Fibroblast of skin of right biceps (primary cell): ENCODE measurements at places on chromosomes 12 and 14.

DNA sequence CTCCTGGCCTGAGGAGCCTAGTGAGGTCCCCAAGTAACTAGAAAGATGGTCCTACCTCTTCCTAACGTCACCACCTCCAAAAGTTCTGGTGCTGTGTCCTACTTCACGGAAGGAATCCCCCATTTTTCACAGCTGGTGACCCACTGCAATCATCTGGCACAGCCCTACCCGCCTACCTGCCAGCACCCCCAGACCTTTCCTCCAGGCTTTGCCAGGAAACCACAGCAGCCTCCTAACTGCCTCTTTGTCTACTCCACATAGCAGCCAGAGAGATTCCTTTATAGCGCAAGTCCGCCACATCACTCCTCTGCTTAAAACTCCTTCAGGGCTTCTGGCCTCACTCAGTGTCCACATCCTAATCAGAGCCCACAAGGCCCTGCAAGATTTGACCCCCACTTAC lies 13.4 kb upstream of the FLVCR2 start:
- no peak for DNase-seq

DNA sequence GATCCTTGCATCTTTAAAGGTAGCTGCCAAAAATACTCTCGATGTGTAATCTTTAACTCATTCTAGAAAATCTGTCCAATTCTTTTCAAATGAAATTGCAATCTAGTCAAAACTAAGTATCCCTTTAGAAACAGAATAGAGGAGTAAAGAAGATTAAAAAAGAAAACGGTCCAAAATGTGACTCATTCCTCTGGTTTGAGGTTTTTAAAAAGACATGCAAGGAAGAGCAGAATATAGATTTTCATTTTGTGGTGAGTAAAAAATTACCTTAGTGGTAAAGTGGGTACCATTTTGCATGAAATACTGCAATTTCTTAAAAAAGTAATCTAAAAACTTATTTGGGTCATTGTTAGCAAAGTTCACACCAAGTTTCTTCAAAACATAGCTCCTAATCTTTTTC lies 108.4 kb downstream of the BRMS1L start:
- DNase-seq, result no peak

DNA sequence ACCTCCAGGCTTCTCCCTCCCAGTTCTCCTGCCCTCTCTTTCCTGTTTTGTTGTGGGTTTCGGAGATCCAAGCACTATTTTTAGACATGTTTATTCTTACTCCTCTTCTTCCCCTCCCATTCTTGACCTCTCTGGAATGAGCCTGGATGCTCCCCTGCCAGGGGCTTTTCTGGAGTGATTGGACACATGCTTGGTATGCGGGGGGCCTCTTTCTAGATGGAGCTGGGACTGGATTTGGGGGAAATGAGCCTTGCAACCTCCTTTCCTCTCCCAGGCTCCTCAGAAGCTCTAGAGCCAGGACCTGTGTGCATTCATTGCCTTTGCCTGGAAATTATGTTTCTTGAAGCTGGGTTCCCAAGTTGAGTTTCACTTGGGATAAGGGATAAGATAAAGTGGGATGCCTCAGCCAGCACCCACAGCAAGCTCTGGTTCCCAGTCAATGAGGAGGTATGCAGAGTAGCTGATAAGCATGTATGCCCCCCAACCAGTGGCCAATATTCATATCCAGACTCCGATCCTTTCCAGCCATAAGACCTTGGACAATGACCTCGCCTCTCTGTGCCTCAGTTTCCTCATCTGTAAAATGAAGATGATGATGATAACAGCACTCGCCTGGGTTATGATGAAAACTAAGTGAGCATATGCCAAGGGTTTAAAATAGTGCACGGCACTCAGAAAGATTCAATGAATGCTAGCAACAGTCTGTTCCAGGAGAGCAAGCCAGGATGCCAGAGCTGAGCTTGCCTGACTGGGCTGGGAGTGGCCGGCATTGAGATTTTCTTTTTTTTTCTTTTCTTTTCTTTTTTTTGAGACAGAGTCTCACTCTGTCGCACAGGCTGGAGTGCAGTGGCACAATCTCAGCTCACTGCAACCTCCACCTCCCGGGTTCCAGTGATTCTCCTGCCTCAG lies 97.8 kb downstream of the SCARB1 start:
- DNase-seq, result peak; percentile 51

GRCh38 chr14:93930989-93931307 lies 3.8 kb downstream of the FAM181A start:
- DNase-seq, result no peak

DNA sequence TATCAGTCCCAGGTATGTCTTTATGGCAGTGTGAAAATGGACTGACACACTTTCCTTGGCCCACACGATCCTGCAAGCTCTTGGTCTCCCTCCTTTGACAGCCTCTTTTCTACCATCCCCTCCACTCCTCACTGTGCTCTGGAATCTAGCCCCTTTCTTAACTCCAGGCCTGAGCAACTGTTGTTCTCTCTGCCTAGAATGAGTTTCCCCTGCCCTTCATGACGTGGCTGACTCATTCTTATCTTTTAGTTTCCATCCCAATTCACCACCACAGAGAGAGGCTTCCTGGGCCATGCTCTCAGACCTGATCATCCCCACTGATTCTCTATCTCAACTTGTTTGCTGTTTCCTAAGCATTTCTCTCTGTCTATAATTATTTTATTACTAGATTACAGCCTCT lies 157.4 kb upstream of the HMGA2 start:
- peak; percentile 61 for DNase-seq

GRCh38 chr12:6843118-6843902 lies 2.6 kb downstream of the GNB3 start:
- no peak for DNase-seq

DNA sequence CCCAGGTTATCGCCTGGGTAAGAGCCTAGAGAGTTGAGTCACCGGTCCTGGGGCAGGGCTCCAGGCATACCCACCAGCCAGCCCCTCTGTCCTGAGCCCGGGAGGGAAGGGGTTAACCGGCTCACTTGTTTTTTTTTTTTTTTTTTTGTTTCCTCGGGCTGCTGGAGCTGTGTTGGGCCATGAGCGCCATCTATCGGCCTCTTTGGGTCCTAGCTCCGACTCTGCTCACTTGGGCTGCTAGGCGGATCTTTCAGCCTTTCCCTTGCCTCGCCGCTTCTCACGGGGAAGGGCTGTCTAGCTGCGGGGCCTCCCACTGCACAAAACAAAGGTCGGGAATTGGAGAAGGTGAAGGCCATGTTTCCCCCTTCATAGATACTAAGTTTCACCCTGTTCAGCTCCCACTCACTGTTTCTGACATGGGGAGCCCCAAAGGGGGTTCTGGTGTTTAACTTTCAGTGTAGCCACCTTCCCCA lies 2.8 kb upstream of the SMUG1 start:
- DNase-seq, result peak; percentile 86

- DNase-seq, result no peak
Observed at GRCh38 chr12:77489331-77489970, 341.2 kb upstream of the NAV3 start.

GRCh38 chr12:45348311-45348710 lies 132.4 kb downstream of the ANO6 start:
- no peak for DNase-seq

DNA sequence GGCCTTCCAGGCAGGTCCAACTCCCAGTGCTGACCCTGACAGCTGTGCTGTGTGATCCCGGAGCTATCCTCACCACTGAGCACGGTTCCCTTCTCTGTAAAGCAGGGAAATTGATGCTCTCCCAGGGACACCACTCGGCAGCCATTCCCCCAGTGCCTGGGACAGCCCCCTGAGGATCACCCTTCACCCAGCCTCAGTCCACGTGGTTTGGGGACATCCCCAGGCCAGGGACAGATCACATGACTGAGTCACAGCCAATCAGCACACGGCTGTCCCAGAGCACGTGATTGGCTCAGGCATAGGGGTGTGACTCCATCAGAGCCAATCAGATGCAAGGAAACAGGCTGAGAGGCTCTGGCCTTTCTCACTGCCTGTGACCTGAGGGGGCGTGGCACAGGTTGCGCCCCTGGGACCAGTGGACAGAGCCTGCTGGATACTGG lies 68.8 kb upstream of the SFSWAP start:
- DNase-seq, result no peak
